Stimulated activated CD4-positive, alpha-beta T cell treated with anti-CD3 and anti-CD28 coated beads, TNF-alpha, amount 100 ng/mL, for 1 hour (primary cell): ENCODE measurements at places on chromosomes 5 and 9.

DNA sequence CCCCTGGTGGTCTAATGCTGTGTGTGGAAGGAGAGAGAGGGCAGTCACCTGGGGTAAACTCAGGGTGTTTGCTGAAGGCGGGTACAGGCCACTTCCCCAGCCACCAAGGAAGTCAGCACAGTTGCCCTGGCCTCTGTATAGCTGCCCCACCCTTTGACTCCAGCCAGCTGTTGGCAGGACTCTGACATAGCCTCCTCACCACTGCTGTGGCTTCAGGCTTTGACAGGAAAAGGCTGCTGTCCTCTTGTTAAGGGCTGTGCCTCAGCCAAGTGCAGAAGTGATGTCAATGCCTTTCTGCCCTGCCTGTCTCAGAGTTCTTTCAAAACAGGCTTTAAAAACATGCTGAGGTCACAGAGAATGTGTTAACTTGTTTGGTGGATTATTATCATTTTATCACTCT, 487.2 kb upstream of the KLF4 start:
- DNase-seq: no peak

- DNase-seq: no peak
Measured at GRCh38 chr9:81861644-81862043, 66.6 kb upstream of the SPATA31D4 start.

DNA sequence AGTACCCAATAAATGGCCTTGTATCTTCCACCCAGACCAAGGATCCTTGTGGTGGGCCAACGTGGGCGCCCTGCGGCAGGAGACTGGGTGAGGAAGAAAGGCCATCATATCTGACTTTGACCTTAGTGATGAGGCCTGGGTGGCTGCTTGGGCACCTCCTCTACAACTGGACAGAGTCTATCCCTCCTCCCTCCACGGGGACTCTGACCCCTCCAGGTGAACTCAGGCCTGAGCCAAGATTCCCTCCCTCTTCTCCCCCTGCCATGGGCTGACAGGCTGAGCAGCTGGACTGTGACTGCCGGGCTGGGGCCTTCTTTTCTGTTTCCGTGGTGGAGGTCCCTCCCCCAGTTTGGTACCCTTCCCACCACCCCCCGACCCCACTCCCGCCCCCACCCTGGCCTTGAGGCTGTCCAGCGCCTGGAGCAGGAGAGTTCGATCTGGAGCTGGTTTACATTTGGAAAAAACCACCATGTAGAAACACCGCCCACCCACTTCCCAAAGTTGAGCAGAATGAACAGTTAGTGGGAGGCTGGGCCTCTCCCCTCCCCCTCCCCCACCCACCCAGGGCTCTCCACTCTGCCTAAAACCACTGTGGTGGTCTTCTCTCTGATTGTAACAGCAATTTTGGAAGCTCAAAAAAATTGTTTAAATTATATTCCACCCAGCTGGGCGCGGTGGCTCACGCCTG, 1.2 kb upstream of the PHYHD1 start:
- DNase-seq: no peak

DNA sequence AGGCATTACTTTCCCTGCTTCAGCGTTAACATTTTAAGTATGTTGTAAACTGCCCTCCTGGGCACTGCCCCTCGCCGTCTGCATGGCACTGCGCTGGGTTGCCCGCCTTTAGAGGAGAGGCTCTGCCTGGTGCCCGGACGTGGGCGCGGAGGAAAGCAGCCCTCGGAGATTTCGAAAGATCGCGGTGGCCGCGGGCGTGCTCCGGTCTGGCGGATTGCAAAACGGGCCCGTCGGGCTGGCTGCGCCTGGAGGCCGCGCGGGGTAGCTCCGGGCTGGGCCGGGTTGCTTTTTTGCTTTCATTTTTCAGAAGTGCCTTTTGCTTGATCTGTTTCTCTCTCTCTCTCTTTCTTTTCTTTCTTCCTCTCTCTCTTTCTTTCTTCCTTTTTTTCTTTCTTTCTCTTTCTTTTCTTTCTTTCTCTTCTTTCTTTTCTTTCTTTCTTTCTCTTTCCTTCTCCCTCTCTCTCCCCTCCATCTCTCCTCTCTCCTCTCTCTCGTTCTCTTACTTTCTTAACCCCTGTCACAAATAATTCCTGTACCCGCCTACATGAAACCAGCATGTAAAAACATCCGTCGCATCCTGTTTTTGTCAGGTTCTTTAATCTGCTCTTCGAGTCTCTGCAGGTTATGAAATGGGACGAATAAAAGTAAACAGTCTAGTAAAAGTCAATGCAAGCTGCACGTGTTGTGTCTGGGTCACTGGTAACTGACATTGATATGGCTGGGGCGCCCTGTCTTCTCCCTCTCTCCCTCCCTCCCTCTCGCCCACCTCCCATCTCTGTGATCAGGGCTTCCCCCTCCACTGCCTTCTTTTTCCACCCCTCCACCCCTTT, 1.7 kb downstream of the FST start:
- no peak for DNase-seq

- DNase-seq: no peak
Measured at GRCh38 chr9:19127871-19128500, 694 bp upstream of the PLIN2 start.
